ENCODE measurements at places on chromosomes 4 and X.

- DNase-seq = no peak
These were observed 568.3 kb upstream of the SLIT2 start for GRCh38 chr4:19683426-19683825.

DNA sequence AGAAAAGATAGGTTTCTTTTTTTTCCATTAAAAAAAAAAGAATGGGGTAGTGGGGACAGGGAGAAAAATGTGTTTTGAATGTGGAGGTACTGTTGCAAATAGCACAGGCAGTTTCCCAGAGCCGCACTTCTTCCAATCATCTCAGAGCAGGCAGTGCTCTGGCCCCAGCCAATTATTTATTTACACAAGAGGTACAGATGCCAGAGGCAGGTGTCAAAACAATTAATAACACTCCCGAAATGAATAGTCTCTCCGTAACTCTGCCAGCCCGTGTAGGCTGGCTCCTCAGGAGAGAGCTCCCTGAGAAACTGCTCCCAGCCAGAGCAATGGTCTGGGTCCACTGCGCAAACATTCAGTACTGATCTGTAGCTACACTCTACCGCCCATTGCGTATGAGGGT lies 130.8 kb upstream of the IL1RAPL2 start:
- no peak for DNase-seq

DNA sequence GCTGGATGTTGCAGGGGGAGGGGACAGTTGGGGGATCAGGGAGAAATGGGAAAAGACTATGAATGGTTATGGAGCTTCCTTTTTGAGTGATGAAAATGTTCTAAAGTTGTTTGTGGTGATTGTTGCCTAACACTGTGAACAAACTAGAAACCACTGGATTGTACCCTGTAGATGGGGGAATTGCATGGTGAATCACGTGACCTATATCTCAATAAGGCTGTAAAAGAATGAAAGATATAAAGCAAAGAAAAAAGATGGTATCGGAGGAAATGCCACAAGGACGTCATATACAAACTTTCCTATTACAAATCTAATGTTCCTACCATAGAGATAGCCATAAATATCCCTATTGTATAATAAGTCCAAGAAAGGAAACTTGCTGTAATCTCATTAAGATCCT lies 20.6 kb upstream of the CT55 start:
- DNase-seq = no peak

- no peak for DNase-seq
These were observed 5.1 kb downstream of the STARD8 start for GRCh38 chrX:68652326-68653170.

DNA sequence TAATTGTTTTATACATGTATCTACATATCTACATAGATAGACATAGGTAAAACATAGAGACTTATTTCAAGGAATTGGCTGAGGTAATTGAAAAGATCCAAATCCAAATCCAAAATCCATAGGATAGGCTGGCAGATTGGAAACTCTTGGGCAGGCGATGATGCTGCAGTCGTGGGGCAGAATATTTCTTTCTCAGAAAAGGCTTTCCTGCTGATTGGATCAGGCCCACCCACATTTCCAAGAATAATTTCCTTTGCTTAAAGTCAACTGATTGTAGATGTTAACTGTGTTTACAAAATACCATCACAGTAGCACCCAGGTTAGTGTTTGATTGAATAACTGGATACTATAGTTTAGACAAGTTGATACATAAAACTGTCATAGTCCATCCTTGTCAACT lies 27.2 kb downstream of the STIM2 start:
- DNase-seq = no peak

DNA sequence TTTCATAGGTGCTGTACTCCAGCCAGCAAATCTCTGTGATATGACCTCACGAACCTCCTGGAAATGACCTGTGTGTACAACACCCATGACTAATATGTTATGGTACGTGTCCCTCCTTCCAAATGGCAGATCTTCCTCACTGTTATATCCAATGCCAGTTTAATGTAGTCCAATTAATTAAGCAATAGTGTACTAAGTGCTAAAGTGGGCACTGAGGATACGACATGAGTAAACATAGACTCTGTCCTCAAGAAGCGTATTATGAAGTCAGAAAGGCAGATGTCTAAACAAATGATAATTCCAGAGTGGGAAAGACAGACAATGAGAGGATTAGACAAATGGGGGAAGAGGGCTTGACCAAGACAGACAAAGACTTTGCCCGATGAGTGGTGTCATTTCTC lies 33.9 kb downstream of the GPRIN3 start:
- DNase-seq = no peak

DNA sequence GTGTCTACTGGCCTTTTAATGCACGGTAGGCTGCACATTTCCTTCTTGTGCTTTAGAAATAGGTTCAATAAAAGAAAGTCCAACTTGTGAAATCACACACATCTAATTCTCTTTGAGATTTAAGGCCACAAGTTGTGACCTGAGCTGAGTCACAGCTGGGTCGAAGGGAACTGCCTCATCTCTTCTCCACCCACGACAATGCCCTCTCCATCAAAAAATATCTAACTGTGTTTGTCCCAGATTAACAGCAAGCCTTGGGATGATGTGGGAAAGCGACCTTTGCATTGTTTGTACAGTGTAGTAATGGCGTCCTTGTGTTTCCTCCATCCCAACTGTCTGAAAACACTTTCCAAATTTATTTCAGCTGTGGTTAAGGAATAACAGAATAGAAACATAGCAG lies 168.9 kb downstream of the AMELX start:
- no peak for DNase-seq

DNA sequence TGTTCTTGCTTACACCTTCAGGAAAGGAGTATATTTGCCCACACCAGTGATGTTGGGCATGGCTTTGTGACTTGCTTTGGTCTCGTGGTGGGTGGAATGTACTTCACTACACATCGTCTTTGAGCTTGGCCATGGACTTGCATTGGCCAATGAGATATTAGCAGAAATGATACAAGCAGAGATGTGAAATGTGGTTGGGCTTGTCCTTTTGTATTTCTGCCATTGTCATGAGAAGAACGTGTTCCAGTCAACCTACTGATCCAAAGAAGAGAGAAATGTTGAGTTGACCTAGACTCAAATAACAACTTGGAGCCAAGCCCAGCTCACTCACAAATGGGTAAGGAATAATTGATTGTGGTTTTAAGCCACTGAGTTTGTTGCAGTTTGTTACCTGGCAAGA lies 138.4 kb upstream of the ARX start:
- DNase-seq = no peak

- no peak for DNase-seq
These were observed 214.0 kb upstream of the LEF1 start for GRCh38 chr4:108382751-108383150.

DNA sequence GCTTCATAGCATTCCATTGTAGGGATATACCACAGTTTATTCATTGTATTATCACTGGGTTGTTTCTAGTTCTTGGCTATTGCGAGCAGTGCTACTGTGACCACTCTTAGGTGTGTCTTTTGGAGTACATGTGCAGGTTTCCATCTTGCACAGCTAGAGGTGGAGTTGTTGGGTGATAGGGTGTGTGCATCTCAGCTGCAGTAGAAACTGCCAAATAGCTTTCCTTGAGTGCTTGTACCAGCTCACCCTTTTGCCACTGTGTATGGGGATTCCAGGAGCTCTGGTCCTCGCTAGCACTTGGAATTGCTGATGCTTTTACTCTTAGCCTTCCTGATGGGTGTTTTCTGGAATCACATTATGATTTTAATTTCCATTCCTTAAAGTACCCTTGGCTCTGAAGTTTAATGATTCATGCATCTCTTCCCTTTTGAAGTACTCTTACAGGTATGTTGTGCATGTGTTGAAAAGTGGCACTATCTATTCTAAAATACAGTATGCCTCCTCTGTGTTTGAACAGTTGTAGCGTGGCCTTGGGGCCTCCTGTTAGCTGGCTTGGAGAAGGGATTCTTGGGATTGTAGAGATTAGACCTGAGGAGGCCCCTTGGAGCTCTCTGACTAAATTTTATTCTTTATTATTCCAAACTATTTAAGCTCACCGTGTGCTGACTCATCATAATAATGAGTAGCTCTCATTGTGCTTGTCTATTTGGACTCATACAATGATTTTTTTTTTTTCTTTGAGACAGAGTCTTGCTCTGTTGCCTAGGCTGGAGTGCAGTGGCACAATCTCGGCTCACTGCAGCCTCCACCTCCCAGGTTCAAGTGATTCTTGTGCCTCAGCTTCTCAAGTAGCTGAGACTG lies 38.4 kb downstream of the HTT start:
- no peak for DNase-seq

GRCh38 chrX:16124201-16124600 lies 836 bp downstream of the GRPR start:
- no peak for DNase-seq

GRCh38 chr4:133524369-133524768 lies 375.3 kb downstream of the PCDH10 start:
- no peak for DNase-seq

DNA sequence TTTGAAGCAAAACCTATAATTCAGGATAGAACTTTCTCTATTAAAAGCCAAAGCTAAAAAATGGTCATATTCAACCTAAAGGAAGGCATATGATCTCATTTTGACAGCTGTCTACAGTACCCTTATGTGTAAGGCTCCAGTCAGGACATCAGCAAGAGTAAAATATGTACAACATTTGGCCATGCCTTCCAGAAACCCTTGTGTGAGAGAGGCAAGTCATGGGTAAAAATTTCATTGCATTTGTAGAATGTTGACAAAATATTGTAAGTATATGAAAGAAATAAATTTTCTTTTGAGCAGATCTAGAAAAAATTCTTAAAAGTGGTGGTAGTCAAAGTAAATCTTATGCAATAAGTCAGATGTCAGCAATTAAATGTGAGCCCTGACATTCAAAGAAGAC lies 132.3 kb downstream of the SLC39A8 start:
- no peak for DNase-seq

DNA sequence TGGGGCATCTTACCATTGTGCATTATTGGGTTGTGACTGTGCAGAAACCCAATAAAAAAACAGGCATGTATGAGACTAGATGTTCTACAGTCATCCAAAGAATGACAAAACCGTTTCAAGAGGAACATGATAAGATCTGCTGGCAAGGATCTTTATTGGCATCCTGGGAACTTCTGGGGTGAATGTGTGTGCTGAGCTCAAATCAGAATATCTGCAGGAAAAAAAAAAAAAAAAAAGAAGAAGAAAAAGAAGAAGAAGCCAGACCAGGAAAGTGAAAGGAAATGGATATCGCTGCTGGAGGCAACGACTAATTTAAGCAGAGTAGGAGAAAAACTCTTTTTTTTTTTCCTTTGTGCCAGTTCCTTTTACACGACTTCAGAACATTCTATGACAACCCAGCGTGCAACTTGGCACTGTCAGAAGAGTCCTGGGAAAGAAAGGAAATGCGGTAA lies 484.2 kb upstream of the BOD1L1 start:
- no peak for DNase-seq

- no peak for DNase-seq
These were observed 25.1 kb downstream of the DHX15 start for GRCh38 chr4:24559032-24559821.

- DNase-seq = no peak
These were observed 58.9 kb upstream of the FAM9C start for GRCh38 chrX:13103188-13103913.

DNA sequence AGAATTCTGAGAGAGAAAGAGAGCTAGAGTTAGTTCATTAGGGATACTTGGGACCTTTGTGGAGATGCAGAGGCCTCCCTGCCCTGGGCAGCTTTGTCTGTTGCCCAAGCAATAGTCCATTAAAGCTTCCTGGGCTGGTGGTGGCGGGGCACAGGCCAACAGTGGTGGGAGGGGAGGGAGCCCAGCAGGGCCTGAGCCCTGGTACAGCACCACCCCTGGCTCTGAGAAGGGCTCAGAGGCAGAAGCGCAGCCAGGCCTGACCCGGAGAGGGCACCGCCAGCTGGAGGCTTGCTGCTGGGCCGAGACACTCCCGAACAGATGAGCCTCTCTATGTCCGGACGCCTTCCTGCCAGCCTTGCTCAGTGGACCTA lies 65.3 kb downstream of the EFNB1 start:
- no peak for DNase-seq

- DNase-seq = no peak
These were observed 34.6 kb upstream of the MID1 start for GRCh38 chrX:10654960-10655359.

GRCh38 chr4:56128213-56128612 lies 179.5 kb downstream of the CEP135 start:
- no peak for DNase-seq

- no peak for DNase-seq
These were observed 9.2 kb upstream of the CITED1 start for GRCh38 chrX:72314881-72315280.

- DNase-seq = no peak
These were observed 44.7 kb upstream of the DCK start for GRCh38 chr4:70948665-70949260.

DNA sequence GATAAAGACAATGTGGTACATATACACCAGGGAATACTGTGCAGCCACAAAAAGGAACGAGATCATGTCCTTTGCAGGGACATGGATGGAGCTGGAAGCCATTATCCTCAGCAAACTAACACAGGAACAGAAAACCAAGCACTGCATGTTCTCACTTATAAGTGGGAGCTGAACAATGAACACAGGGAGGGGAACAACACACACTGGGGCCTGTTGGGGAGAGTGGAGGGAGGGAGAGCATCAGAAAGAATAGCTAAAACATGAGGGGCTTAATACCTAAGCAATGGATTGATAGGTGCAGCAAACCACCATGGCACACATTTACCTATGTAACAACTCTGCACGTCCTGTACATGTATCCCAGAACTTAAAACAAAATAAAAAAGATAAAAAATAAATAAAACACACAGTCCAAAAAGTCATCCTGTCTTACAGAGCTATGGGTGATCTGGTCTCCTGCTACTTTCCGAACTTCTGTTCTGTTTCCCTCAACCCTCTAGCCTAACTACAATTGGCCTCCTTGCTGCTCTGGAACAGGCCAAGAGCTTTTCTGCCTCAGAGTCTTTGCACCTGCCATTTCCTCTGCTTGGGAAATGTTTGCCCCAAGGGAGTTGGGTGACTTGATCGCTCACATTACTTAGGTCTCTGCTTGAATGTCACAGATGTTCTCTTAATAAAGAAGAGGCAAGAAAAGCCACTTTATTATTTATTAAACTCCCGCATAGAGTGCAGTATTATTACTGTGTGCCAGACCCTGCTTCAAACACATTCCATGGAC lies 1.1 kb upstream of the CD38 start:
- DNase-seq = no peak

Data from uterus (tissue), 4 donors.